ENCODE measurements at places on chromosomes 1 and 21. TPM values are rescaled to one million over a fixed set of nuclear protein-coding genes. Genes with fewer than 3 reads are reported as not detected.

Gene ZSWIM5
- total RNA-seq: 0.12 TPM

Gene GNAT2
- total RNA-seq: 0.33 TPM

Gene KRTAP19-1
- total RNA-seq: not detected

Gene TMPRSS15
- not detected for total RNA-seq

Gene SEC22B
- total RNA-seq: 19.7 TPM

Gene DIO1
- not detected for total RNA-seq

DNA sequence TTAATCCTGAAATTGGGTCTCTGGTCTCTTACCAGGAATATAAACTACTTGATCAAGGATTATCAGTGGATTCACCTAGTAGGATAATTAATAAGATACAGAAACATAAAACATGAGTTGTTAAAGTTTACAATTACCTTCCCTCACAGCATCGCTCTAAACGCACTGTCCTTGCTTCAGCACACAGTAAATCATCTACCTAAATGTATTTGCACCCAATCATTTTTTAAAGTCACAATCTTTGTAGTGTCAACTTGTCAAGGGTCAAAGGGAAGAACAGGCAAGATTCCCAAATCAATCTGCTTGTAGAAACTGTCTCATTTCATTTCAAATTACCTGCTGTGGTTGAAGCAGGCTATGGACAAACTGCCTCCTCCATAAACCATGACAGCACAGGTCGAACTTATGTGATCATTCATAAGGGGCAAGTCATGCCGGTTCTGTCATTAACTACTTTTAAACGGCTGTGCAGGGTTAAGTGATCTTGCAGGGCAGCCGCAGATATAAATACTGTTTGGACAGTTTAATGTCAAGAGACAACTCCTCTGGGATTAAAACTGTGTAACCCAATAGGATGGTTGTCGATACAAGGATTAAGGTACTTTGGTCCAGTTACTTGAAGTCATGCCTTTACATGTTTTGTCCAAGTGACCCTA is 93.6 kb downstream of the ZNF281 start:
- no peak overlapping the region for H3K27ac ChIP-seq
- no peak overlapping the region for H3K4me3 ChIP-seq
- no peaks in the 10 kb centered on the region for H3K36me3 ChIP-seq
- H3K27me3 ChIP-seq: peaks cover 36% of the 10 kb centered on the region

DNA sequence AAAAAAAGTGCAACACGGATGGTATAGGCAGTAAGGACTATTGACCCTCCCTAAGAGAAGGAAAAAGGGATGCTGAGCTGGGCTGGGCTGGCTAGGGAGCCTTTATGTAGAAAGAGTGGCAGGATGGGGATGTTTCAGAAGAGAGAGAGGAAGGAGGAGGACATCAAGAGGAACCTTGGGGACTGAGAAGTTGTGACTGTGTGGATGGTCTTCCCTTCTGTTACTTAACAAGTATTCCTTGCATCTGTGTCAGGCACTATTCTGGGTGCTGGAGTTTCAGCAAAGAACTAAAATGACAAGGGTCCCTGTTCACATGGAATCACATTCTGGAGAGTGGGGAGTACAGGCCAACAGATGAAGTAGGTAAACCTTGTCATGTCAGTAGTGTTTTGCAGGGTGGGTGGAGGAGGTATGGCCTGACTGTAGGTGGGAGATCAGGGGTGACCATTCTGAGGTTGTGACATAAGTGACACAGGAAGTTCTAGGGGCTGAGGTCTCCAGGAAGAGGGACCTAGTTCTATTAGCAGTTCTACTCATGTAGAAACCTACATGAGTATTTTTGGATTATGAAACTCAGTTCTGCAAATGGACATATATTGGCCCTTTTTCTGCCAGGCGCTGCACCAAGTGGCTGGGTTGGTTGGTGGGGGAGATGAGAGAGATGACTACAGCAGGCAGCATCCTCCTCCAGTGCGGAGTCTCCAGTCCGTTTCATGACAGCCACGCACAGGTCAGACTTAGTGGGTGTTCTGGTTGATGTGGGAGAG is 53.8 kb downstream of the PRDM2 start:
- H3K27ac ChIP-seq: peak overlapping the region; percentile 45
- peaks cover 53% of the 10 kb centered on the region for H3K4me1 ChIP-seq
- no peaks in the 10 kb centered on the region for H3K27me3 ChIP-seq

GRCh38 chr1:184380468-184380867 is 6.4 kb upstream of the C1orf21 start:
- peaks cover 9% of the 10 kb centered on the region for H3K4me1 ChIP-seq
- no peaks in the 10 kb centered on the region for H3K36me3 ChIP-seq
- H3K4me3 ChIP-seq: no peak overlapping the region
- DNase-seq: peak; percentile 59
- no peak overlapping the region for H3K27ac ChIP-seq

DNA sequence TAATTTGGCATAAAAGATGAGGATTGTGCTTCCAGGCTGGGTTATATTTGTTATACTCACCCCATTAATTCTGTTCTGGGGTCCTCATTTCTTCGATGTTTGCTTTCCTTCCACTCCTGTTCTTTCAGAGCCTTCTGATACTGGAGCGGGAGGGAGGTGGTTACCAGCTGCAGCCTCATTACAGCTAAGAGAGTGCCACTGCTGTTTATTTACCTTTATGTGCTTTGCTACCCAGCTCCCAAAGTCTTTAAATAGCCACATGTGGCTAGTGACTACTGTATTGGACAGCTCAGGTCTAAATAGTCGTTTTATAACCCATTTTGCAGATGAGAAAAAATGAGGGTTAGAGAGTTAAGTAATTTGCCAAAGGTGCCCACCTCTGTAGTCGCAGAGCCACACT is 25.1 kb downstream of the PLEKHM2 start:
- no peak overlapping the region for H3K4me3 ChIP-seq
- H3K27me3 ChIP-seq: no peaks in the 10 kb centered on the region
- DNase-seq: no peak
- peaks cover 9% of the 10 kb centered on the region for H3K36me3 ChIP-seq
- peaks cover 3% of the 10 kb centered on the region for H3K4me1 ChIP-seq

DNA sequence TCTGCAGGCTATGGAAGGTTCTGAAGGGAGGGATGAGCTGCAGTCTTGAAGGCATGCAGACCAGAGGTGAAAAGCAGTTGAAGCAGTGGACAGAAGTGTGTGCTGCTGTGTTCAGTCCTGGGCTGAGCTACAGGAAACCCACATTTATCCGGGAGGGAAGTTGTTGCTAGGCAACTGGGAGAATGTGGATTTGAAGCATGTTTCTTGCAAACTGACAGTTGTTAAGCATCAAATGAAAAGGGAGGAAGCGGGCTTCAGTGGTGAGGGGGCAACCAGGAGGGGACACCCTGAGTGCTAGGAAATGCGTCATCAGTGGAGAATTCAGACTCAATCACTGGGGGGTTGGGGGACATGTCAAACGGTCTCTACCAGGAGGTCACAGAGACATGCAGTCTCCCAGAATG is 28.7 kb downstream of the ABCA4 start:
- peak overlapping the region; percentile 3 for H3K4me3 ChIP-seq
- H3K36me3 ChIP-seq: no peaks in the 10 kb centered on the region
- peaks cover 4% of the 10 kb centered on the region for H3K27me3 ChIP-seq
- H3K4me1 ChIP-seq: peaks cover 21% of the 10 kb centered on the region
- DNase-seq: peak; percentile 70

GRCh38 chr1:191695865-191696264 is 462.4 kb upstream of the RGS18 start:
- H3K4me1 ChIP-seq: no peaks in the 10 kb centered on the region
- no peak for DNase-seq
- H3K27ac ChIP-seq: no peak overlapping the region
- no peaks in the 10 kb centered on the region for H3K36me3 ChIP-seq

GRCh38 chr1:199447906-199448305 is 579.6 kb upstream of the NR5A2 start:
- H3K27me3 ChIP-seq: peaks cover 9% of the 10 kb centered on the region
- H3K4me3 ChIP-seq: no peak overlapping the region
- H3K4me1 ChIP-seq: no peaks in the 10 kb centered on the region
- no peak overlapping the region for H3K27ac ChIP-seq
- DNase-seq: no peak

GRCh38 chr1:230749150-230749549 is 2.0 kb downstream of the CAPN9 start:
- no peaks in the 10 kb centered on the region for H3K27me3 ChIP-seq
- peaks cover 4% of the 10 kb centered on the region for H3K4me1 ChIP-seq
- H3K27ac ChIP-seq: no peak overlapping the region
- DNase-seq: no peak

- no peak for DNase-seq
- H3K27ac ChIP-seq: no peak overlapping the region
- H3K4me3 ChIP-seq: no peak overlapping the region
- peaks cover 2% of the 10 kb centered on the region for H3K4me1 ChIP-seq
- peaks cover 55% of the 10 kb centered on the region for H3K36me3 ChIP-seq
- H3K27me3 ChIP-seq: no peaks in the 10 kb centered on the region
Measured at GRCh38 chr1:33327587-33328325, 6.9 kb upstream of the A3GALT2 start.

- peaks cover 65% of the 10 kb centered on the region for H3K36me3 ChIP-seq
- H3K4me3 ChIP-seq: no peak overlapping the region
- DNase-seq: no peak
- no peaks in the 10 kb centered on the region for H3K27me3 ChIP-seq
Measured at GRCh38 chr1:220012259-220012658, 34.0 kb downstream of the EPRS1 start.

- DNase-seq: peak; percentile 90
- H3K27me3 ChIP-seq: peaks cover 4% of the 10 kb centered on the region
- H3K36me3 ChIP-seq: no peaks in the 10 kb centered on the region
- H3K4me3 ChIP-seq: no peak overlapping the region
- no peak overlapping the region for H3K27ac ChIP-seq
Measured at GRCh38 chr1:41432481-41433280, 51.8 kb downstream of the EDN2 start.

GRCh38 chr1:219371471-219371870 is 197.8 kb downstream of the LYPLAL1 start:
- DNase-seq: no peak
- no peak overlapping the region for H3K4me3 ChIP-seq
- no peaks in the 10 kb centered on the region for H3K36me3 ChIP-seq
- no peak overlapping the region for H3K27ac ChIP-seq

DNA sequence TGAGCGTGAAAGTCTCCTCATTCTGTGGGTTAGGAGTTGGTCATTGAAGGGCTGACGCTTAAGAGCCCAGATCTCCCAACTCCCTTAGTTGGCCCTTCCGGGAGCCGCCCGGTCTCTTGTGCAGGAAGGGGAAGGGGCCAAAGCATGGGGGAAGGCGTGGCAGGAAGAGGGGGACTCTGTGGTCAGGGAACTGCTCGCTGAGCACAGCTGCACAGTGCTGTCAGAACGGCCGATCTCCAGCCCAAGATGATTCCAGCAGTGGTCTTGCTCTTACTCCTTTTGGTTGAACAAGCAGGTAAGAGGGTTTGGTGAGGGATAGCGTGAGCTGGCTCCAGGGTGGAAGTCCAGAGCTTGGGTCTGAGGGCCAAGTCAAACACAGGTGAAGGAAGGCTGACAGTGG is at the start of gene FCER1G:
TSS of gene FCER1G (plus strand) at position 220 of the 400 bp plus-strand sequence. CDS start at position 247, 27 bp downstream.
- DNase-seq: no peak
- H3K4me3 ChIP-seq: peak within 1 kb of the TSS; percentile 44
- H3K36me3 ChIP-seq: peaks cover 42% of the 10 kb centered on the region
- H3K4me1 ChIP-seq: peaks cover 38% of the 10 kb centered on the region

- H3K27ac ChIP-seq: no peak overlapping the region
- peaks cover 4% of the 10 kb centered on the region for H3K27me3 ChIP-seq
- H3K4me3 ChIP-seq: no peak overlapping the region
- H3K36me3 ChIP-seq: no peaks in the 10 kb centered on the region
- H3K4me1 ChIP-seq: no peaks in the 10 kb centered on the region
Measured at GRCh38 chr21:36565540-36565939, 85.6 kb upstream of the CLDN14 start.

DNA sequence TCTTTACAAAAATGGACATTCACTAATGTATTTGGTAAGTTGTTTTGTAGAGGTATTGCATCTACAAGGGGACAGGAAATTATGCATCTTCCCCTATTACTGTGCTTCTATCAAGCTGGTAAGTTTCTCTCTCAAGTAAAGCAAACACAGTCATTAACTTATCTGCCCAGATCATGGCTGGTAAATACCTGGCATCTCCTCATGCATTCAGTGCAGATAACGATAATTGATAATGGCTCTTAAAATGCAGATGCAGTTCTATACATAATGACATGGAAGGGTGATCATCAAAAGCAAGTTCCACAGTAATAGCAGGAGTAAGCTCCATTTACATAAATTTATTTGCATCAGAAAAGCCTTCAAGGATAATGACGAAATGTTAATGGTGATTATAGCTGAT is 122.4 kb downstream of the SIPA1L2 start:
- H3K27me3 ChIP-seq: peaks cover 7% of the 10 kb centered on the region
- H3K36me3 ChIP-seq: no peaks in the 10 kb centered on the region
- H3K4me3 ChIP-seq: no peak overlapping the region

- no peak overlapping the region for H3K27ac ChIP-seq
- peaks cover 27% of the 10 kb centered on the region for H3K4me1 ChIP-seq
- H3K4me3 ChIP-seq: no peak overlapping the region
- no peaks in the 10 kb centered on the region for H3K27me3 ChIP-seq
Measured at GRCh38 chr1:198723127-198723526, 84.3 kb downstream of the PTPRC start.

GRCh38 chr1:50634251-50634650 is 211.0 kb upstream of the DMRTA2 start:
- H3K36me3 ChIP-seq: peaks cover 4% of the 10 kb centered on the region
- no peaks in the 10 kb centered on the region for H3K27me3 ChIP-seq
- H3K4me3 ChIP-seq: no peak overlapping the region
- no peak for DNase-seq
- no peak overlapping the region for H3K27ac ChIP-seq

DNA sequence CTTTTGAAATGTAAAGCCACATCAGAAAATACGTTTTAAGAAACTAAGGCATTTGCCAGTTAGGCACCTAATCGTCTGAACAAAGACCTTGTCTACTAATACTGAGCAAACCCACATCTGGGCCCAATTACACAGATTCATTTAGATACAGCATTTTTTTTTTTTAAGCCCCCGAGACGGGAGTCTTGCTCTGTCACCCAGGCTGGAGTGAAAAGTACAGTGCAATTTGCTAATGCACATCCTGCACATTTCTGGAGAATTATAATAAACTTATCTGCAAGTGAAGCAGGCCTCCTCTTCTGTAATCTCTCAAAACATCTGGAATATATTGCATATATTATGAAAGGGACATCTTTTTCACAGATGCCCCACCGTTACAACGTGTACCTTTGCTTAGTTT is 3.3 kb downstream of the RSRP1 start:
- peak overlapping the region; percentile 20 for H3K4me3 ChIP-seq
- peaks cover 69% of the 10 kb centered on the region for H3K36me3 ChIP-seq
- H3K27me3 ChIP-seq: peaks cover 4% of the 10 kb centered on the region

DNA sequence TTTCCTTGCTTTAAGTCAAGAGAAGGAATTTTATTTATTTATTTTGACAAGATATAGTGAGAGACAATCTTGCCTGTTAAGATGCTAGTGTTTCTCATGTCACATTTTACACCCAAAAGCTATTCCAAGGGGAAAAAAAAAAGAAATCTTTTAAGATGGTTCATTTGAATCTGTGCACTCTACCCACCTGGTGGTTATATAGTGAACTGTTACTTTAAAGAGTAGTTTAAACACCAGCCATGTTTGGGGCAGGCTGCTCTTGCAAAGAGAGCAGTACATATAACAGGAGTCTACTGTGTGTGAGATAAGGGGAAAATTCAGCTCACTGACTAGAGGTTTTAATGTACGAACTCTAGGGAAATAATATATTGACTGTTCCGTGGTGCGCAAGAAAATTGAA is 3.3 kb upstream of the ELAVL4 start:
- peaks cover 19% of the 10 kb centered on the region for H3K27me3 ChIP-seq
- no peaks in the 10 kb centered on the region for H3K36me3 ChIP-seq
- H3K4me3 ChIP-seq: no peak overlapping the region
- no peak overlapping the region for H3K27ac ChIP-seq
- no peak for DNase-seq
- peaks cover 10% of the 10 kb centered on the region for H3K4me1 ChIP-seq

- no peak overlapping the region for H3K27ac ChIP-seq
- DNase-seq: no peak
- peaks cover 14% of the 10 kb centered on the region for H3K4me1 ChIP-seq
- peaks cover 26% of the 10 kb centered on the region for H3K27me3 ChIP-seq
Measured at GRCh38 chr1:1355416-1355815, 2.9 kb downstream of the MXRA8 start.
